ENCODE measurements at places on chromosomes 3 and 15.

DNA sequence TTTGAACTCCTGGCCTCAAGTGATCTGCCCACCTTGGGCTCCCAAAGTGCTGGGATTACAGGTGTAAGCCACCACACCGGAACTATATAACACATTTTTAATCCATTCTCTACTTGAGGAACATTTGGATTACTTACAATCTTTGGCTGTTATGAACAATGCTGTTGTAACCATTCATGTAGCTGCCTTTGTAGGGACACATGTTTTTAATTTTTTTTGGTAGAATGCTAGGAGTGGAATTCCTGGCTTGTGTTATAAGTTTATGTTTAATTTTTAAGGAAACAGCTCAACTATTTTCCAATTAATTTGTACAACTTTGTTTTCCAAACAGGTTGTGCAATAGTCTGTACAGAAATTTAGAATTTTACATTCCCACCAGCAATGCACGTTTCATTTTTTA is 51.7 kb downstream of the GPR149 start:
- DNase-seq, result no peak

DNA sequence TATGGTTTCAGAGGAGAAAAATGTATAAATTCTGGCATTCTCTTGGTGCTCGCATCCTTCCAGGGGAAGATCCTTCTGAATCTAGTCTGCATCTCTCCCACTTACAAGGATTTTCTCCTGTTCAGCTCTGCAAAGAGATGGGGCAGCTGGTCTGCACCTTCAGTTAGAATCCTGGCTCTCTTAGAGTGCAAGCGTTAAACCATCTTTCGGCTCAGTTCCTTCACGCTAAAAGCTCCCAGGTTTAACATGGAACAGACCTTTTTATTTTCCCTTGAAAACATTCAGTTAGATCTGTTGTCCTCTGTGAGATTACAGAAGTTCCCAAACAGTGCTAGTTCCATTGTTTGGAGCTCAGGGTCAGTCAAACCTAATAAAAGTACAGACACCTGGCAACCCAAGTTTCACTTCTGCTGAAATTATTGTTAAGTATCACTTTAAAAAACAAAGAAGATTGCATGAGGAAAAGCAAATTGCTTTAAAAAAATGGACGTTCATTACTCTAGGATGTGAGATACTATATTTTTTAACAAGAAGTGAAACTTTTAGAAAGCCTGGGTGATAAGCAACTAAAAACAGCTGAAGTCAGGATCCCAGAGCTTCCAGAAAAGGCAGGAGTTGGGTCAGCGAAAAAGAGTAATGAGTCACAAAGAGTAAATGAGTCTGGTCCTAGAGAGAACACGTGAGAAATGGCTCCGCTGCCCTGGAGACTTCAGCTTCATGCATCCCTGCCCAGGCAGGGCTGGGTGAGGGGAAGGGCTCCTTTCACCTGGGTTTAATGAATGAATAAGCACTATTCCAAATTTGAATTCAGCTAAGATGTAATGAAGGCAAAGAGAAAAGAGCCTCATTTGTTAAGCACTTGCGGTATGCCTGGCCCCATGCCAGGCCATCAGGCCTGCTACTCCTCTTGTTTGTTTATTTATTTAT is 63.3 kb downstream of the ABTB1 start:
- no peak for DNase-seq

DNA sequence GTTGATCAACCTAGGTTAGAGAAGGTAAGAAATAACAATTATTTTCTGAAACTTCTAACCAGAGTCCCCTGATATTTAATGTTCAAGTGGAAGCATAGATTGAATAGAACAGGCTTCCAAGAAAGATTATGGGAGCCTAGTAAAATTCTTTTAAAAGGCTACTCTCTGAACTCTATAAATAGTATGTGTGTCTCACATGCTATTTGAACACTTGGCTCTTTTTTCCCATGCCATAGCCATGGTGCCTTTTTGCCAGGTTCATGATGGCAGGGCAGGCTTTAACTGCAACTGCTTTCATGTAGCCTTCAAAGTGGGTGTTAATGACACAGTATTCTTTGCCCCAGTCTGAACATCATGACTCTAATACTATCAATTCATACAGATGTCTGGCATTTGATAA is 22.9 kb upstream of the STRIT1 start:
- no peak for DNase-seq

DNA sequence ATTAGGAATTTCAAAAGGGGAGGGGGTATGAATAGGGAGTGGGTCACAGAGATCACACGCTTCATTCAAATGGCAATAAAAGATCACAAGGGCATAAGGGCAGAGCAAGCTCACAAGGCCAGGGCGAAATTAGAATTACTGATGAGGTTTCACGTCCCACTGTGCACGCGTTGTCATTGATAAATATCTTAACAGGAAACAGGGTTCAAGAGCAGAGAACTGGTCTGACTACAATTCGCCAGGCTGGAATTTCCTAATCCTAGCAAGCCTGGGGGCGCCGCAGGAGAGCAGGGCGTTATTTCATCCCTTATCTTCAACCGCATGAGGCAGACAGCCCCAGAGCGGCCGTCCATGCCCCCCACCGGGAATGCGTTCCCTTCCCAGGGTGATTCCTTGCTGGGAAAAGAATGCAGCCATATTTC is 18.1 kb upstream of the SMCO1 start:
- no peak for DNase-seq

- no peak for DNase-seq
These were observed 5.2 kb upstream of the FURIN start for GRCh38 chr15:90862964-90863778.

- no peak for DNase-seq
These were observed 60.0 kb upstream of the SEC13 start for GRCh38 chr3:10380906-10381305.

DNA sequence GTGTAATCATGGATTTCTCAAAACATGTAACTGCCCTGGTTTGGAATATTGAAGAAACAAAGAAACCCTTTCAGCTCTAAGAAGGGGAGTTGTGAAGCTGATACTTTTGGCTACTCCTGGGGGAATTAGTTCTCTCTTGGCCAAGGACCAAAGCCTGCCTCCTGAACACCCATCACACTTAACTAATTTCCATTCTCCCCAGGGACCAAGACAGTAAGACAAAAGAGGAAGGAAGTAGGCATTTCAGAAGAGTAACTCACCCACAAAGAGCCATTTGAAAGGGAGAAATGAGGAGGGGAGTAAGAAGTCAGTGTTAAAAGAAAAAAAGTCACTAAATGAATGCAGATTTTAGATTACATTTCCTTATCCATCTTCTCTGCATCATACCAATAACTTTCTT is 328.0 kb upstream of the SOX2 start:
- DNase-seq, result no peak

GRCh38 chr15:52745326-52746161 is 44.6 kb downstream of the ONECUT1 start:
- DNase-seq, result no peak

DNA sequence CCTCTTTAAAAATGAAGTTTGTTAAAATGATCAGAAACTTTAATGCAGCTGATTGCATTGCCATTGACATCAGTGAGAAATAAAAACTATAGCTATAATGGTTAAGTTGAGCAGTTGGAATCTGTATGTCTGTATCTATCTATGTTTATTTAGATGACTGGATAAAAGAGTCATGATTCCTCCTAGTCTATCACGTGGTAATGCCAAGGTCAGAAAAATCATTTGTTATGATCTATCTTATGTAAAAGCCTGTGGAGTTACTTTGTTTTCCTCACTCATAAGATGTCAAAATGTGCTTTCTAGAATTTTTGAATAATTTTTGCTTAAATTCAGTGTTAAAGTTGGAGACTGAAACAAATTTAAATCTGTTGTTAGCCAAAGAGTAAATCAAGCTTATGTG is 63.3 kb downstream of the MBNL1 start:
- DNase-seq, result no peak

GRCh38 chr15:101017093-101017754 is 98.1 kb downstream of the LRRK1 start:
- DNase-seq, result no peak

DNA sequence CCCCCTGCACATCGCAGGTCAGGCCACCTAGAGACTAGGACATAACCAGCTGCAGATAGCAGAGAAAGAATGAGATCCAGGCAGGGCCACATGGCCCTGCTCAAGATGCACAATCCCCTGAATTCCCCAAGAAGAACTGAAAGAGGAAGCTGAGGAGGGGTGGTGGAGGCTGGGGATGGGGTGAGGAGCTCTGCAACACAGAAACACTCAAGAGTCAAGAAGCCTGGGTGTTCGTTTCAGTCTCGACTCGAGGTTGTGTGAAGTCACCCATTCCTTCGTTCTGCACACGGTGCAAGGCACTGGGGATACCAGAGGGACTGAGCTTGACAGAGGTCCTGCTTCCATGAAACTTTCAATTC is 62.0 kb downstream of the TLE3 start:
- no peak for DNase-seq

- no peak for DNase-seq
These were observed 139.5 kb upstream of the EIF1B start for GRCh38 chr3:40169983-40170382.

DNA sequence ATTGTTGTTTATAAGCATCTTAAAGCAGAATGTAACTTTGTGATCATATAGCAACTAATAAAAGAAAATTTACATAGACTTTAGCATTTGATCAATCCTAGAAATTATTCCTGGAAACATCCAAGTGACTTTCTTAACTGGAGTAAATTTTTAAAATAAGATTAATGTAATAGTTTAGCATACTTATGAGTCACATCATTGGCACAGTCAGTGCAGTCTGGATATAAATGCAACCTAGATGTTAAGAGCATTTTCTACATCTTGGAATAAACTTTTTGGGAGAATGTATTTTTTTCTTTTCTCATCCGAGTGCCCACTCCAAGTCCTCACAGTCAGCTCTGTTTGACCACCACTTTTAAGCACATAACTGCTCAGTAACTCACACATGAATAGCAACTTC is 324.6 kb upstream of the PLSCR5 start:
- DNase-seq, result no peak

DNA sequence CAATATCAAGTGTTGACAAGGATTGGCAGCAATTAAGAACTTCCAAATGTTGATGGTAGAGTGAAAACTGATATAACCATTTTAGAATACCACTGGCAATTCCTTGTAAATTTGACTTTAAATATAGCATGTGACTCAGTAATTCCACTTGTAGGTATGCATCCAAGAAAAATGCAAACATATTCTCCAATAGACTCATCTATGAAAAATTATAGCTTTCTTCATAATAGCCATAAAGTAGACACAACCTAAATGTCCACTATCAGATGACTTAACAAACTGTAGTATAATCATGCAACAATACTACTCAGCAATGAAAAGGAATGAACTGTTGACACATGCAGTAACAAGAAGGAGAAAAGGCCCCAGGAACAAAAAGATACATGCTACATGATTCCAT is 988.1 kb downstream of the FHIT start:
- DNase-seq, result no peak

DNA sequence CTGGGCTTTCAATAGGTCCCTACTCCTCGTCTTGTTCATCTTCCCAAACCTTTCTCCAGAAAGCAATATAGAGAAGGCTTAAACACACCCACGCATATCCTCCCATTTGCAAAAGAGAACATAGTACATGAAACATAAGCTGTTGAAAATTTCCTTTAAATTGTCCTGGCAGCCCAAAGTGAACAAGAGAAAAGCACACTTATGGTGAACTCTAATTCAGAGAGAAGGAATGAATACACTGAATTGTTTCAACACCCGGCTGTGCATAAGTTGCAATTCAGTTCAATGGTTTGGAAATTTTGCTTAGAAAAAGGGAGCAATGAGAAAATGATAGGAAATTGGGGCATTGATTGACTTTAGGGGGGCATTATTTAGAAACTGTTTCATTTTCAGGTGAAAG is 202.6 kb downstream of the TIGIT start:
- no peak for DNase-seq

DNA sequence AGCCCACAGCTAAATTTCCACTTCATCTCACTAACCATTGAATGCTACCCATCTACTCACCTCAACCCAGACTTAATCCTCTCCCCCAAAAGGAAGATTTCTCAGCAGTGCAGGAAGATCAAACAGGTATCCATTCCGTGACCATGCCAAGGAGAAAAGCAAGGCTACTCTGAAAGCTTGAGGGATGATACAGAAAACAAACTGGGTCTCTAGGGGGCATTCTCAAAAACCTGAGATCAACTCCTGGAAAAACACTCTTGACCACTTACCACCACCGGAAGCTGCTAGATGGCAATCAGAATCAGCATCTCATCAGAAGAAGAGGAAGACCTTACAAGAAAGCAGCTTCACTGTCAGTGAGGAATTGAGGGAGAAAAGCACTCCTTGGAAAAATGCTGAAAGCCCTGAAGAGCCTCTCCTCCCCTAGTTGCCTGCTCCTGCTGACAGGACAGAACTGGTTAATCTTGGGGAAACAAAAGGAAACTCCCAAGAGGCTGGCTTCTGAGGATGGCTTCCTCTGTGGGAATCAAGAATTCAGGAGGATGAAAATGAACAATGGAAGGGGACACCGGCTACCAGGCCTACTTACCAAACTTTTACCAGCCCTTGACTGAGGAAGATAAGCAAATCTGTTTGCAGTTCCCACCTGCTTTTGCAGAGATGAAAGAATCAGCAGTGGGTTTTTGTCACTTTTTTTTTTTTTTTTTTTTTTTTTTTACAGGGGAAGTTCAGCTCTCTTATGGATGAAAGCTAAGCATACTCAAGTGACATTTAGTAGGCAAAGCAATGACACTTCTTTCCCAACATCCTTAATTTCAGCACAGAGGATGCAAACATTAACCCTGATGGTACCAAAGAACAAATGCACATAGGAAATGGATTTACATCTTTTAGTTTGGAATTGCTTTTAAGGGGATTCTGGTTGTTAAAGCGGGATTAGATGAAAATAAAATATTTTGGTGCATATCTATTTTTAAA is at the start of gene ATP8B4:
TSS of gene ATP8B4 (minus strand) at position 171 of the 978 bp plus-strand sequence. CDS start 12,267 bp downstream, outside the sequence.
- DNase-seq, result no peak

DNA sequence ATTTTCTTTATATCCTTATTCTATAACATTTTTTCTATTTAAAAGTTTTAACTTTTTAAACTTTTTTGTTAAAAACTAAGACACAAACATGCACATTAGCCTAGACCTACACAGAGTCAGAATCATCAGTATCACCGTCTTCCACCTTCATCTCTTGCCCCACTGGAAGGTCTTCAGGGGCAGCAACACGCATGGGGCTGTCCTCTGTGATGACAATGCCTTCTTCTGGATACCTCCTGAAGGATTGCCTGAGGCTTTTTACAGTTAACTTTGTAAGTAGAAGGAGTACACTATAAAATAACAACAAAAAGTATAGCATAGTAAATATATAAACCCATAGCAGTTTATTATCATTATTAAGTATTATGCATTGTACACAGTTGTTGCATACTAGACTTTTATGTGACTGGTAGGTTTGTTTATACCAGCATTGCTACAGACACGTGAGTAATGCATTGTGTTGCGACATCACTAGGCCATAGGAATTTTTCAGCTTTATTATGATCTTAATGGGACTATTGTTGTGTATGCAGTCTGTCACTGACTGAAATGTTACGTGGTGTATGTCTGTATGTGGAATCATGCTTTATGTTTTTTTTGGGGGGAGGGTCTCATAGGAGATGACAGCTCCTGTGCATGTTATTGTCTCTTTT is 18.2 kb downstream of the ATP1B3 start:
- DNase-seq, result no peak

GRCh38 chr3:3799173-3800079 is at the start of gene LRRN1:
Gene LRRN1 (plus strand): TSS chr3:3799431. CDS start chr3:3844642, 45,211 bp downstream.
- DNase-seq, result peak; percentile 30

GRCh38 chr3:188185717-188186251 is 31.8 kb downstream of the LPP start:
- DNase-seq, result no peak

GRCh38 chr3:184354121-184354728 is 7.2 kb downstream of the CLCN2 start:
- peak; percentile 57 for DNase-seq

- DNase-seq, result no peak
These were observed 18.7 kb downstream of the ATP13A3 start for GRCh38 chr3:194468086-194468485.

- no peak for DNase-seq
These were observed 35.0 kb upstream of the ABHD17C start for GRCh38 chr15:80660119-80660518.
